ENCODE measurements at places on chromosomes 1 and 21. TPM values are rescaled to one million over a fixed set of nuclear protein-coding genes. Genes with fewer than 3 reads are reported as not detected.

- no peak for DNase-seq
Observed at GRCh38 chr1:209900734-209901133, 37.3 kb upstream of the SYT14 start.

DNA sequence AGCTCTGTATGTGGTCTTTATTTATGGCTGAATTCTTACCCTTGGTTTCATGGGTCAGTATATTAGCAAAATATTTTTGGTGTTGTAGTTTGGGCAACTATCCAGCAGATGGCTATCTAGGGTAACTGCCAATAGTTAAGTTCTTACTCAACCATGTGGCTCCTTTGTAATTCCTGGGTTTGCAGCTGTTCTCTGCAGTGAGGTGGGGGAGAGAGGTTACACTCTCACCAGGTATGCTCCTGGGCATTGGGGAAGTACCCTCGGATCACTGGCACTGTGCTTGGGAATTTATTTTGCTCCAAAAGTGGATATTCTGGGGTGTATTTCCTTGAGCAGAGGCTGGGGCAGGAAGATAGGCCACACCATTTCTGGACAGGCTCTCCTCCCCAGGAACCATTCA is 436.7 kb upstream of the TMPRSS15 start:
- no peak for DNase-seq

ZCCHC17 gene
- 55.7 TPM for polyA plus RNA-seq

DNA sequence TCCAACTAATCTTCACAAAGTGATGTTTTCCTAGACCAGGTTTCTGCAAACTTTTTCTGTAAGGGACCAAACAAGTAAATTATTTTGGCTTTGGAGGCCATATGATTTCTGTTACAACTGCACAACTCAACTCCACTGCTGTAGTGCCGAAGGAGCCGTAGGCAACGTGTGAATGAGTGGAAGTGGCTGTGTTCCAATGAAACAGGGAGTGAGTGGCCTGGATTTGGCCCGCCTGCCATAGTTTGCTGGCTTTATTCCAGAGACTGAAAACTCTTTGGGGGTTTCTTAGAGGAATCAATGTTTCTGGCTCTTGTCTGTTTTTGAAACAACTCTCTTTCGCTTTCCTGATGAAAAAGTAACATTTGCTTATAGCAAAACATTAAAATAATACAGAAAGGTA is 12.6 kb upstream of the ACTL8 start:
- DNase-seq: peak; percentile 13

IRF6 gene
- 19.4 TPM for polyA plus RNA-seq

C8B gene
- polyA plus RNA-seq: not detected

GRCh38 chr1:208164609-208165008 is 79.6 kb downstream of the PLXNA2 start:
- DNase-seq: no peak

GRCh38 chr1:206502812-206503211 is 4.5 kb upstream of the RASSF5 start:
- no peak for DNase-seq

GRCh38 chr1:201970334-201971159 is 11.9 kb upstream of the RNPEP start:
- DNase-seq: no peak

- DNase-seq: no peak
Observed at GRCh38 chr1:239322369-239322768, 64.0 kb upstream of the CHRM3 start.

GRCh38 chr1:8373581-8374241 is 55.8 kb downstream of the SLC45A1 start:
- DNase-seq: no peak

GNG4 gene
- 4.4 TPM for polyA plus RNA-seq

DNA sequence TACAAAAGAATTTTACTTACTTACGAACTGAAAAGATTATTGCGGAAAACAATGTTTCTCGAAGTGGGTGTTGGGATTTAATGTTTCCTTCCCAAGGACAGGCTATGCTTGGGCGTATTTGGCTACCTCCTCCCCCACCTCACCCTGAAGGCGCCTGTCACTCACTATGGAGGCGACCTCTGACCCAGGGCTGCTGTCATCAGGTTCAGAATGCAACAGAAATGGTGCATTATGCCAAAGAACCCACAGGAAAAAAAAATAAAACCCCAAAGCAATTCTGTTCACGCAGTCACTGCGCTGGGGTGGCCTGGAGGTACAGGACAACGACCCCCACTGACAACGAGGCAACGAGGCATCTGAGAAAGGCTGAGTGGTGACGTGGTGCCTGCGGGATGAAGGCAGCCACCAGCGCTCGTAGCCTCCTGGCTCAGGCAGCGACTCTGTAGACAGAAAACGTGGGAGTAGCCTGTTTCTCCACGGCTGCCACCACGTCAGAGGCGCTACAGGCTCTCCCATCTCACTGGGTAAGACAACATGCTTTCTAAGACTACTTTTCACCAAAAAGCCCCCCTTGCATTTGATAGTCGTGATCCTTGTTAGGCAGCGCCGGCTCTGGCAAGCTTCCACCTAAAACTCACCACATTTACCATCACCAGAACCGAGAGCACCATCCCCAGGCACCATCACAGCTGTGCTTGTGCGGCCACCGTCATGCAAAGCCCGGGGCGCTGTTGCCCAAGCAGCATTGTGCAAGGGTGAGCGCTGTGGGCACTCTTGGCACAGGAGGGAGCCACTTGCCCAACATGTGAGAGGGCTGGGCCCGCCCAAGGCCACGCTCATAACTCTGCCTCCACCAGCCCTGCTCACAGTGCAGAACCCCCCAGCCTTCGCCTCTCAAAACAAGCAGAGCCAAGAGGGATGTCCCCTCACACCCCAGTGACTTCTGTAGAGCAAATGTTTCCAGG is 14.3 kb downstream of the NADK start:
- DNase-seq: no peak

- DNase-seq: no peak
Observed at GRCh38 chr1:9129266-9130041, 552 bp upstream of the GPR157 start.

IGSF9 gene
- polyA plus RNA-seq: 16.1 TPM

C1orf185 gene
- not detected for polyA plus RNA-seq

COL18A1 gene
- 103 TPM for polyA plus RNA-seq

GRCh38 chr21:36709030-36709867 is 10.3 kb downstream of the SIM2 start:
- DNase-seq: no peak

DNA sequence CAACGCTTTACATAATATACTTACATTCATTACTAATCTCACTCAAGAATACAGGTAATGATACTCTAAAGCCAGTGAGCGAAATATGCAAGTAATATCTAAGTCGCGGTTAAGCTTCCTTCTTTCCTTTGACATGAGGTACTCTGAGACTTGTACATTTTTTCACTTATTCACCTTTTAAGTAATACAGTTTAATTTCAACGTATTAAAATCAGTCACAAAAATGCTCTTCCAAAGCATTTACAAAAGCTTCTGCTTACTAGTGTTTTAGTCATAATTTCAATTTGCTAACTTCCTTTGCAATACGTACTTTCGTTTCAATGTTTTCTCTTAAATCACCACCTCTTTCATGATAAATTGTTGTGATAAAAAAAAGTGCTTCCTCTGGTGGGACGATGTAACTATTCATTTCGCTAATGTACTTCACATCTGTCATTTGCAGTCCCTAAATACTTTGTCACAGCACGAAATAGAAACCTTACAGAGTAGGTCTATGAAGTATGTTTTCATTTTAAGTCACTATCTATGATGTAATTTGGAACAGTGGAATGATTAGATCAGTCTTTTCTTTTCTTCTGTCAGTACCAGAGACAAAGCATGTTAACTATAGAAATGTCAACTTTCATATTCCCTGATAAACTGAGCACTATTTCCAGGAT is 34.0 kb upstream of the ADGRL4 start:
- no peak for DNase-seq

DNA sequence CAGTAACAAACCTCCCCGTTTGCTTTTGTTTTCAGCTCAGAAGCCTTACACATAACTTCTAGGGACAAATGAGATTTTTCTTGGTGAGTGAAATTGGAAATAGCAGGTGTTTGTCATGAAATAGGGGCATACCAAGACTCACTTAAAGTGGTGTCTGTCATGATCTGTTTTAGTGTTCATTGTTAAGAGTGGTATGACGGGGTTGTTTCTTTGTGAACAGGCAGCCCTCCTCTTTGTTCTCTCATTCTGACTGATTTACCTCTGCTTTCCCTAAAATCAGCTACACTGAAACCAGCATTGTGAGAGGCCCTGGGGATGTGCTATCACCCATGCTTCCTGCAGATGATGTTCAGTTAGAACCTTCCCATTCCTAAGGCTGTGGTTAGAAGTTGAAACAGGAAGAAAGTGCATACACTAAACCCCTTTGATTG is 2.5 kb upstream of the ERO1B start:
- DNase-seq: no peak

- no peak for DNase-seq
Observed at GRCh38 chr1:15931401-15931800, 44.5 kb downstream of the ZBTB17 start.

DNA sequence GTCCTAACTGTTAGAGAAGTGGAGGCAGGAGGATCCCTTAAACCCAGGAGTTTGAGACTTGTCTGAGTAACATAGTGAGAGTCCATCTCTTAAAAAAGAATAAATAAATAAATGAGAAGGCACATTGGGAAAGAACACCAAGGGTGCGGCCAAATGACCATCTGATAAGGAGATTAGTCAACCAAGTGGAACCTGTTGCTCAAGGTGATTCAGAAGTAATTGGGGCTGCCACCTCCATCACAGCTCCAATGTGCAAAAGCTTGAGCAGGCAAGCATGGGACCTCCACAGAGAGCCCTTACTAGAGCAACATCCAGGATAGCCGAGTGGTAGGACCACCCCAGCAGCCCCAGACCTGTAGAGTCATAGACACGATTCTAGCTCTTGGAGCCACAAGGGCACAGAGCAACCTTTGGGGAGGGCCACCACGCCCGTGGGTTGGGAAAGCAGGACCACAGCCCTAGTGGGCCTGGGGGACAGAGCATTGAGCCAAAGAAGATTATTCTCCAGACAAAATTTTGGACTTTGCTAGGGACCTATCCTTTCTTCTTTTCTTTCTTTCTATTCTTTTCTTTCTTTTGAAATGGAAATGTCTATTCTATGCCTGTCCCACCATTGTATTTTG is 40.9 kb downstream of the KCNK1 start:
- no peak for DNase-seq

GRCh38 chr1:924656-925560 is 1.2 kb downstream of the SAMD11 start:
- no peak for DNase-seq

DNA sequence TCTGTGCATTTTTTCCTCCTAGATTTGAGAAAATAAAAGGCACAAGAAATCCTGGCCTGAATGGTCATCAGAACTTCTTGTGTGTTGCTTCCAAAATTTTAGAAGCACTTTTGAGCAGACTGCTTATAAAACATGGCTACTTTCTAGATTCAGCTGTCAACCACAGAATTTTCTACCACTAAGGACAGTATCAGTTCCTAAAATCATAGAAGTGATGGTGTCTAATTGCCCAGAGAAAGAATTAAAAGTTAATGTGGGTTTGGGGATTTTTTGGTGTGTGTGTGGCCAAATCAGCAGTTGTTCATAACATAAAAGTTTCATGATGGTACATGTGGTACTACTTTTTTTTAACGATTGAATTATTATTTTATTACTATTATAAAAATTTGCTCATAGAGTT is 171.4 kb upstream of the SNX7 start:
- no peak for DNase-seq

DNA sequence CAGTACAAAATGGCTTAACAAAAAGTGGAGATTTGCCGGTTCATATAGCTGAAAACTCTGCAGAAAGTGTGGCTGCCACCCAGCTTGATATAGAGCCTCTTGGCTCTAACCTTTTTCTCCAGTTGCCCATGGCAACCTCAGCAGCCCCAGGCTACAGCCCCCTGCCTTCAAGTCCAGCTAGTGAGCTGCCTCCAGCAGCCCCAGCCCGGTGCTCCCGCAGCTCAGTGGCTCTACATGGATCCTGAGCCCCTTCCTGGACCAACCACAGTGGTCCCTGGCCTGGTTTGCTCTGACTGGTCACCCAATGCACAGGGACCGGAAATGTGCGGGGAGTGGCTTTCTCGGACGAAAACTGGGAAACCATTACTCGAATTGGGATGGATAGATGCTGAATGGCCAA is 13.3 kb upstream of the ATF3 start:
- no peak for DNase-seq

OPRD1 gene
- 0.62 TPM for polyA plus RNA-seq

ADGRL2 gene
- polyA plus RNA-seq: 177 TPM

TMEM63A gene
- polyA plus RNA-seq: 38.8 TPM

- no peak for DNase-seq
Observed at GRCh38 chr1:233971753-233972152, 67.3 kb downstream of the SLC35F3 start.

DNA sequence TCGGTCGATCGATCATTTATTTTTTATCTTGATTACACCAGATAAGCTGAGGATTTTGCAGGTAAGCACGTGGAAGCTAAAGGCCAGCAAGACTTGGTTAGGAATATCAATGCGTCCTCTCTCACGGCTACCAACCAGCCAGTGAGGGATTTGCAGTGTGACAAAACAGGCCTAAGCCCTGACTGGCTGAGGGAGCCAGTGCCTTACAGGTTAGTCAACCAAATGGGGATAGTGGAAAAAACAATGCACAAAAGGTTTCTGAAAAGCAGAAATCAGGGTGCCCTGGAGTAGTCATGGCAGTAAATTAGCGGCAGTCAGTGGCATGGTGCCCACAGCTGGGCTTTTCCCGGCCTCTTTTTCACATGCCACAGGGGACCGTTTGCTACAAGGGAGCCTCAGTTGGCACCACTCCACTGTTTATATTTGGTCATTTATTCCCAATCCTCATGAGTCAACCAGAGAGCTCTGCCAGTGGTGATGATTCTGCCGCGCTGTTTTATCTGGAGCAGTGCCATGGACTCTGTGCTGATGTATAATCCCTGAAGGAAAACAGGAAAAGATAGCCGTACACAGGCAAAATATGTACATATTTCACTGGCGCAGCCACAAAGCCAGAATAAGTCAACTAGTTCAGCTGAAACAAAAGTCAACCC is 167.6 kb downstream of the RHOU start:
- DNase-seq: no peak

GRCh38 chr21:43778469-43779335 is 2.6 kb upstream of the CSTB start:
- no peak for DNase-seq

DNA sequence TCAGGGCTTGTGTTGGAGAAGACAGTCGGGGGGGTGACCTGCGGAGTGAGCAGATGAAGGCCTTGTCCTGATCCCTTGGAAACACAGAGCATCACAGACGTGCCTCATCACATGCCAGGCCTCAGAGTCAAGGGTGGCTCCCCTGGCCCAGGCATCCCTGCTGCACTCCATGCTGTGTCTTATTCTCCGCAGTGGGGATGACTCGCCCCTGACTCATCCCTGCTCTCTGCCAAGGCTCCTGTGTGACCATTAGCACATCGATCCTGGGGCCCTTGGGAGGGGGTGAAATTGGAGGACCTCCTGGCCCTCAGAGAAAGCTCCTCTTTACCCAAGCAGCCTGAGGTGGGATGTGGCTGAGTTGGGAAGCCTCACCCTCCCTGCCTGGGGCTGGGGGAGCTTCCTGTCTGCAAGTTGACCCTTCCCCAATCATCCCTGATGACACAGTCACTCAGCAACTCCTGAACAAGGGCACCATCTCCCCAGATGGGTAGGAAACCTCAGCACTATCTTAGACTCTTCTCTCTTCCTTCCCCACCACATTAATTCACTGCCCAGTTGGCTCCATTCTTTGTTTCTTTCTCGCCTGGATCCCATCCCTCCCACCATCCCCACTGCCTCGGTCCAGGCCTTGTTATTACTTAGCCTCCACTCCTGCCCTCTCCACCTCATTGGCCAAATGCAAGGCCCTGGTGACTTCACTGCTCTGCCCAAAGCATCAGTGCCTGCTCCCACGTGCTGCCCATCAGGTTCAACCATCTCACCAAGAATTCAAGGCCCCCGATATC is 74.6 kb downstream of the CAMK2N1 start:
- no peak for DNase-seq

- no peak for DNase-seq
Observed at GRCh38 chr1:9601942-9602793, 13.5 kb downstream of the TMEM201 start.

Data from left renal cortex interstitium (tissue), 4 donors.